ENCODE measurements at places on chromosomes 6 and 20.
A peak's percentile ranks its signal among the peaks of the same experiment; 100 is the strongest.

GRCh38 chr6:37727996-37728395, 30.3 kb upstream of the MDGA1 start:
- DNase-seq, result no peak

GRCh38 chr6:3856576-3856975, 7.4 kb downstream of the FAM50B start:
- DNase-seq, result no peak

DNA sequence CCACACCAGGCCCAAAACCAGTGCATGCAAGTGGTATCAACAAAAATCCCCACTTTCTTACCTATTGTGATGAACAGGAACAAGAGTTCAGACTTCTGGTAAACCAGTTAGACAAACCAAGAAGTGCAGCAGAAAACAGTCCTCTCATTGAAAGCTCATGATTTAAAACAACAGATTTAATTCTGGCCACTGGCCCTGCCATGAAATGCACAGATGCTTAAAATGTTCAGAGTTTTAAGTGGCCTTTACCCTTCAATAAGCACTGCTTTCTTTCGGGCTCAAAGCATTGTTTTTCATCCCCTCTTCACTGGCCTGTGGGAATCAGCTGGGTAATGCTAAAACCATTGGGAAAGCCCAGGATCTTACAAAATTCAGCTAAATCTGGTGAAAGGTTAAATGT, 102.4 kb upstream of the ISM1 start:
- no peak for DNase-seq

GRCh38 chr20:44166008-44166407, 21.0 kb downstream of the JPH2 start:
- no peak for DNase-seq

DNA sequence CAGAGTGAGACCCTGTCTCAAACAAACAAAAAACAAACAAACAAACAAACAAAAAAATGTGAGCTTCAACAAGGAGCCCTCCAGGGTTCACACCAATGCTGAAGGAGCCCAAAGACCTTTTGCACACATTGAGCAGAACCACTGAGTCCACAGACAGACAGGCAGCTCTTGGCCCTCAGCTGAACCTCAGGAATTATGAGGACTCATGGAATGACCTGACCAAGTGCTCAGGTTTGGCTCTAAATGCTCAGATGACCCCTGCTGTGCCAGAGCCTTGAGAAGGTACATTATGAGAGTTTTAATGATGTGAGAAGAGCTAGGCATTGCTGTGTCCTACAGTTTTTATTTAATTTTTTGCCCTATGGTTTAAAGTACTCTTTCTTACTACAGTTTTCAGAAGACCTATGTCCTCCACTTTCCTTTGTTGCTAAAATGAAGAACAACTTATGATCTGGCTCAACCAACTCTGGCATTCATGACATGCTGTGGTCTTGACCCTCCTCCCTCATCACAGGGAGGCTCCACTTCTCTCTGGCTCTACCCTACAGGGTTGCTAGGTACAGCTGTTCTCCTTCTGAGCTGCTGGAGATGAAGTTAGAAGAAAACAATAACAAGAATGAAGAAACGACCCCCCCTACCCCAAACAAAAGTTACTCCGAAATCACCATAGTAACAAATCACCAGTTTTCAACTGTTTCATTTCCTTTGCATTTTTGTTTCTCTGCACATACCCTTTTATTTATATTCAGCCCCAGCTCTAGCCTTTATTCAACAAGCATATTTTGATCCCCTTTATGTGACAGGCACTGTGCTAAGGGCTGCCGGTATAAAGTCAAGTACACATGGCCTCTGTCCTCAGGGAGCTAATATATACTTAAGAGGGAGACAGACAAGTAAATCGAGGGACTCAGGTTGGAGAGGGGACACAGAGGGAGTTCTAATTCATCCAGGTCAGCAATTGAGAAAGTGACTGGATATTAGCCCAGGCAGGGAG, 128.7 kb upstream of the TRAF3IP2 start:
- no peak for DNase-seq

DNA sequence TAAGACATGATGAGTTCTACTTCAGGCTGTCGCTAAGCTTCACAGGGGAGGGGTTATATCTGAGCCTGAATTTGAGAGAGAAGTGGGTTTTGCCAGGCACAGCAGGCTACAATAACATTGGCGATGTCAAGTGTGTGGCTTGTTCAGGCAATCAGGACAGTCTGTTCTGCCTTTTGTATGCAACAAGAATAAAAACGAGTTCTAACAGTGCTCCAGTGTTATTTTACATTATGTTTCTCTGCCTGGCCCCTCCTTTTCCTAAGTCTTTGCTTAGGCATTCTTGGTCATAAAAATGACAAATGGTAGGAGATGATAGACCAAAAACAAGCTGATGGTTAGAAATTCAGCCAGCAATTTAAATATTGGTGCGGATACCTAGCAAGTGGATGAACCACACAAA, 26.8 kb downstream of the PAQR8 start:
- DNase-seq, result no peak

DNA sequence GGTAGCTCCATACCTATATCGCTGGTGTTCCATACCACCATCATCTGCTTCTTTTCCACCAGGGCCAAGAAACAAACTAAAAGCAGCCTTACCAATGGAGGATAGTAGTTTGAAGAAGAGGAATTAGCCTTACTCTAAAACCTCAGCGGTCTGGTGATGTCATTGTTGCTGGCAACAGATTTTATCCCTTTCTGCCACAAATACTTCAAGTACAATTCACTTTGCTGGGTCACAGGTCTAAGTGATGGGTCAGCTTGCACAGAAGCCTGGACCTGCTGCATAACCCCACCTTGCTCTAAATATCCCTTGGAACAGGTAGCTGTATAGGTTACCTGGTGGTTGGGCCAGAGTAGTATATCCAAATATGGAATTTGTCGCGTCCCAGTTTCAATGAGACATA, 53.2 kb upstream of the THEMIS start:
- no peak for DNase-seq

GRCh38 chr6:19312241-19312978, 524.8 kb upstream of the ID4 start:
- no peak for DNase-seq

- no peak for DNase-seq
Observed at GRCh38 chr6:99446076-99446475, 21.0 kb upstream of the PNISR start.

DNA sequence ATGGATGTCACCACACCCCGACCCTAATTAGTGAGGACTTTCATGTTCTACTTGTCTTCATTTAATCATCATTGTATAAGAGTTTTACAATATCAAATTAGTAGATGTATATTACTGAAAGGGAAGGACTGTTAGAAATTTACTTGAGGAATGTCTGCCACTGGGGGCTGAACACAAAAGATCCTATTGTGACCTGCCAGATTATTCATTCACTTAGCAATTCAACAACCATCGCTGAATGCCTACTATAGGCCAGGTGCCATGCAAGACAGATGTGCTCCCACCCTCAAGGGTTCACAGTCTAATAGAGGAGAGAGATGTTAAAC, 8.0 kb upstream of the RBCK1 start:
- DNase-seq, result no peak

DNA sequence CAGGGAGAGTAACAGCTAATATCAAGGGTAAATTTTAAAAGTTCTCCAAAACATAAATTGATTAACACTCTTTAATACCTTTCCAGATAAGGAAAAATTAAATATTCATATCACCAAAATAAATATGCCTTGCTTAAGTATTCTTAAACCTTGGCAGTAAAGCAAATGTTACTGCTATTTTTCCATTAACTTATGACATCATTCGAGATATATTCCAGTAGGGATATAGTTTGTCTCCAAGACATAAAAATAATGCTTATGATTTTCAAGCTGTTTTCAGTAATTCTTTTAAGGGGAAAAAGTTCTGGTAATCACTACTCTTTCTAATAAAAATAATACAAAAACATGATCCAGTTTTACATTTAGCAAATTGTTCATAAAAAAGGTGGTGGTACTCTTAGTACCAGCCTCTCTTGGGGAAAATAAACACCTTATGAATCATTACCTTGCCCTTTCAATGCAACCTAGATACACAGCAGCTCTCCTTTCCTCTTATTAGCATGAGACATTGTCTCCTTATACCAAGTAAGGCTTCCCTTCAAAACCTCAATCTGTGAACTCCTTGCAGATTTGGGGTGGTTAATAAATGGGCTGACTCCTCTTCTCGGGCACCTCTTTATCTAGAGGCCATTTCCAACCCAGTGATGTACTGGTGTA, 31.5 kb upstream of the LTV1 start:
- no peak for DNase-seq

- DNase-seq, result no peak
Observed at GRCh38 chr6:101146389-101146788, 247.1 kb upstream of the GRIK2 start.

- DNase-seq, result no peak
Observed at GRCh38 chr20:50392138-50392866, 117.9 kb upstream of the PTPN1 start.

DNA sequence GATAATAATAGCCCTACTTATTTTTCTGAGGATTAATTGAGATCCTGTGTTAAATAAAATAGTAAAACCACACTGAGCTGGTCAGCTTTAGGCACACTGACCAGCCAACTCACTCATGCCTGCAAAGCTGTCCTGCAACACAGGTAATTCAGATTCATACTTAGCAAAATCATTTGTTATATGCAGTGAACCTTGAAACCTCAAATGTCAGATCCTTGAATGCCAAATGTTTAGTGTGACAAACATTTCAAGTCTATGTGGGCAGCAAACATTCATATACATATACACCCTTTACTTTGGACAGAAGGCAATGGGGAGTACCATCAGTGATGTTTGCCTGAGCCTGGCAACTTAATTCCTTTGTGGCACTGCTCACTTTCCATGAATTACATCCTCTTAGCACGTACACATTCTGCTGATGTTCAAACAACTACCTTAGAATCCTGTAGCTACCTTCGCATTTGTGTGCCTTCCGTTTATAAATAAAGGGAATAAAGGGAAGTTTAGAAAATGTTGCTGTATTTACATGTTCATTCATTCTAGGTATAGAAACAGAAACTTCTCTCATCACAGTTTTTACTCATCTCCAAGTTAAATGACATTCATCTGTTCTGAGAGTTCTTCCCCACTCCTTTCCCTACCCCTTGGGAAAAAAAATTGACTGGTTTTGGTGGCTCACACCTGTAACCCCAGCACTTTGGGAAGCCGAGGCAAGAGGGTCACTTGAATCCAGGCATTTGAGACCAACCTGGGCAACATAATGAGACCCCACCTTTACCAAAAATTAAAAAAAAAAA, 140.8 kb downstream of the ZFAND3 start:
- no peak for DNase-seq

- no peak for DNase-seq
Observed at GRCh38 chr6:141024526-141024925, 1108.2 kb upstream of the GJE1 start.

- no peak for DNase-seq
Observed at GRCh38 chr6:129402244-129402643, 307.7 kb downstream of the ARHGAP18 start.

DNA sequence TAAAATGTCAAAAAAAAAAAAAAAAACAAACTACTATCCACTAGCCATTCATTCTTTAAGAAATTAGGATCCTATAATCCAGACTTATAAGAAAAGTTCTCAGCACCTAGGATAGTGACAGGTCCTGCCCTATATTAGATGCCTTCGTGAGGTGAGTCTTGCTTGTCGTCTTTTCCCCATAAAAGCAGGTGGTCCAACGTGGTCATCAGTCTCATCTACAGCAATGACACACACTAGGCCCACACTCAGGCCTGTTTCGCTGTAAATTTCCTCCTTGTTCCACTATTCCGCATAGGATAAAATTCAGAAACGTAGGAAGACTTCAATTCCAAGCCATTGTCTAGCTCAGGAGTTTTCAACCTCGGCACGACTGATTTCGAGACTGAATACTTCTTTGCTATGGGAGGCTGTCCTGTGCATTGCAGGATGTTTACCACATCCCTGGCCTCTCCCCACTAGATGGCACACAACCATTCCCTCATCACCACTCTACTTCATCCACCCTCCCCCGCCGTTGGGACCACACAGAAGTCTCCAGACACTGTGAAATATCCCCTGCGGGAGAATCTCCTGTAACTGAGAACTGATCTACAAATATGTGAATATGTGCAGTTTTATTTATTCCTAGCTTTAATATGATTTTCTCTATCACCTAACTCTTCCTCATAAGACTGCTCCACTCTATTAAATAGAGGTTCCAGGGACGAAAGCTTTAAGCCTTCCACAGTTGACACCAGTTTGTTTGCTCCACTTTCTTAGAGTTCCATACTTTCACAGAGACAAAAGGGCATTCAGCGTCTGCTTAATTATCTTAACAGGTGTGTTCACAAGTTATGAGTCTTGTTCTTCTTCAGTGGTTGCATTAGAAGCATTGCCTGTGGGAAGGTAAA, 346.3 kb downstream of the BMP2 start:
- peak; percentile 1 for DNase-seq

DNA sequence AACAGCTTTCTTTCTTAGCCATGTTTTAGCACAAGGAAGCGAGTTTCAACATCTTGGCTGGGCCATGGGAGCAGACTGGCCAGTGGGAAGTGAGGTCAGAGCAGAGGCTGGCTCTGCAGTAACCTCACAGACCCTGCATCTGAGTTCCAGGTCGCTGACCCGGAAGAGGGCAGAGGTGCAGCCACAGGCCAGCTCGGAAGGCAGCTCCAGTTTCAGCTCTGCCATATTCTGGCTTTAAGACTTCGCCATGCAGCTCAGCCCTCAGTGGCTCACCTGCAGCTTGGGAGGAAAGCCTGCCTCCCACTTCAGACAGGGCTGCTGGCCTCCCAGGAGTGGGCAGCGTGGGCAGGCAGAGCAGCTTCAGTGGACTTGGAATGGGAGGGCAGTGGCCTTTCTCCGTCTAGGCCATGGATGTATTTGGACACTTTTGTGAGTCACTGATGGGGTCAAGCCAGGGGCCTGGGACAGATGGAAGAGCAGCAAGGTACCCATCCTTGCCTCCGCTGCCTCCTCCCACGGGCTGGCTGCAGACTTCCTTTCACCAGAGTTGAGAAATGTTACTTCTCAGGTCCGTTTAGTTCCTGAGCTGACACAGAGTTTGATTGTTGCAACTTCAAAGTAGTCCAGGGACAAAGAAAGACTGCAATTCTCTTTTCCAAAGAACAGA, 18.5 kb downstream of the CST8 start:
- DNase-seq, result no peak

DNA sequence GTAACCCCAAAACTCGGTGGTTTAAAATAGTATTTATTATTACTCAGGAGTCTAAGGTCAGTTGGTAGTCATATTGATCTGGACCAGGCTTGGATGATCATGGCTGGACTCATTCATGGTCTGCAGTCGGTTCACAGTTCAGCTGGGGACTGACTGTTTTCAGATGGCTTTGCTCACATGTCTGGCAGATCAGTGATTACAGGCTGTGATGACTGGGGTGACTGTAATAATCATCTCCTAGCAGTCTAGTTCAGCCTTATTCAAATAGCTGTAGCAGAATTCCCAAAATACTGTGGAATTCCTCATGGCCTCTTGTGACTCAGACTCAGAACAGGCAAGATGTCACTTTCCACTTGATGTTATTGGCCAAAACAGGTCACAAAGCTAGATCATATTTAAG, 16.4 kb upstream of the NT5DC1 start:
- DNase-seq, result no peak

DNA sequence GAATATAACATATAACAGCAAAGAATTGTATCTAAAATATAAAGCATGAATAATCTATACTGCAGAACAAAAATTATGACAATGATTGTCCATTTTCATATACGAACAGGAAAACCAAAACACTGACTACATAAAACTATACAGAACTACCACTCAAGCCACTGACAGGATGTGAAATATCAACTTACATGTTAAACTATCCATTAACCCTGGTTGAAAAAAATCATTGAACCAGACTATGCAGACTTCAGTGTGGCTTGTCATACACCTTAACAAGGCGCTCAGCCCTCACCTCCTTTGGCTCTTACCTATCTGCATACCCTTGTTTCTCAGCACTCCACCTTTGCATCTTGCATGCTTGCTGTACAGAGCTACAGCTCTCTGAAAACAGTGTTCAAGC, 34.9 kb downstream of the ASCC3 start:
- DNase-seq, result no peak

Data from amygdala (tissue), 56 donors.